ENCODE measurements at places on chromosomes 16 and 17.
A peak's percentile ranks its signal among the peaks of the same experiment; 100 is the strongest.

- DNase-seq: no peak
Measured at GRCh38 chr16:83624429-83625120, 183.2 kb upstream of the HSBP1 start.

DNA sequence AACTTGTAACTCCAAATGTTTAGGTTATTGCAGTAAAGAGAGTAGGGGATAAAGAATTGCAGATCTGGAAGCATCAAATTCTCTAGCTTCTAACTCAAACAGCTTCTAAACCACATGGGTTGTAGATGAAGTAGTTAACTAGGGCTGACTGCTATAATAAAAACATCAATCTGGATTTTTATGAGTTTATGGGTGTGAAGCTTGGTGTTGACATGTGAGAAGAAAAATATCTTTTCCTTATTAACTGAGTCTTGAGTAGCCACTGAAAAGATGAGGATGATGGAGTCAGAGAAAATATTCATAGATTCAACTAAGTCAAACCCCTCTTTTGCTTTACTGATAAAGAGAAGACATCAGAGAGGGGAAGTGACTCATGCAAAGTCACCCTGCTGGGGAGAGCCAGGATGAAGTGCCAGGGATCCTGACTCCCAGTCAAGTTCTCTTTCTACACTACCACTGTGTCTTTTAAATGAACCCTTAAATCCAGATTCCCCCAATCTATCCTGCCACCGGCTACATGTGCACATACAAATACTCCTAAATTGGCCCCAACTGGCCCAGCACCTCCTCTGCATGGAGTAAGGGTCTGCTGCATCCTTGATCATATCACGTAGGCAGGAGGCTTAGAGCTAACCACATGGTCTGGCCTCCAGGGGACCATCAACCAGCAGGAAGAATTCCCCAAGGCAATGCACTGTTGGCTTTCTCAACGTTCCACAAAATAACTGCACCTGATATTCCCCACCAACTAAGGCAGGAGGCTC lies 264.0 kb upstream of the CCL2 start:
- no peak for DNase-seq

- DNase-seq: no peak
Measured at GRCh38 chr16:2388875-2389433, 40.3 kb upstream of the CCNF start.

DNA sequence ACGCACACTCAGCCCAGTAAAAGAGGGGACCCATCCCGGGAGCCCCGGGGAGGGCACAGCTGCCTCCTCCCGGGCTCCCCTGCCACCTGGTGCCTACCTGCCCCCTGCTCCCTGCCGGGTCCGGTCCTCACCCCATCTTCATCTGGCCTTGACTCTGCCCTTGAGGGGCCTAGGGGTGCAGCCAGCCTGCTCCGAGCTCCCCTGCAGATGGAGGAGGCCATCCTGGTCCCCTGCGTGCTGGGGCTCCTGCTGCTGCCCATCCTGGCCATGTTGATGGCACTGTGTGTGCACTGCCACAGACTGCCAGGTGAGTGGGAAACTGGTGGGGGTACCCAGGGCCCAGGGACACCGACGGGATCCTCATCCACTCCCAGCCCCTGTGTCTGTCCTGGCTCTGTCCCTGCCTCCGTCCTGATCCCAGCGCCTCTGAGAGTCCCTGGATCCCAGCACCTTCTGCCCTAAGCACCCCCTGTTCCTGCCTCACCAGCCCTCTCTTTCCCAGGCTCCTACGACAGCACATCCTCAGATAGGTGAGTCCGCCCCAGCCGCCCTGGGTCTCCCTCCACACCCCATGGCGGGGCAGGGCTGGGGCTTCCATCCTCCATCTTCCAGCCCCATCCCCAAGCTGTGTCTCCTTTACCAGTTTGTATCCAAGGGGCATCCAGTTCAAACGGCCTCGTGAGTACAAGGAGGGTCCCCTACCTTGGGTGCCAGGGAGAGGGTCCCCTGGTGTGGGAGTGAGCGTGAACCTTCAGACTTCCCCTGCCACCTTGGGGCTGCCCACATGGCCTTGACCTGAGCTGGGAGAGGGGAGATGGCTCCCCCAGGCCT lies 574 bp downstream of the LAT start:
- DNase-seq: no peak

DNA sequence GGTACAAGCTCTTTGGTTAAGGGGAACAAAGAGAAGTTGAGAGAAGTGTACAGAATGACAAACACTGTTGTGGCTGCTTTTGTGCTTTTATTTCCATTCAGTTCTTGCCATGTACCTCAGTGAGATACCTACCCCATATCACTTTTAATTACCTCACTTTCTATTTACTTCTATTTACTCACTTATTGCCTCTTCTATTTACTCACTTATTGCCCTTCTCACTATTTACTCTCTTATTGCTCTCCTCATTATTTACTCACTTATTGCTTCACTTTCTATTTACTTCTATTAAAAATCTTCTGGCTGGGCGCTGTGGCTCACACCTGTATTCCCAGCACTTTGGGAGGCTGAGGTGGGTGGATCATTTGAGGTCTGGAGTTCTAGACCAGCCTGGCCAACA lies 41.9 kb downstream of the MBTD1 start:
- no peak for DNase-seq

GRCh38 chr17:53662608-53663007 lies 160.1 kb upstream of the KIF2B start:
- DNase-seq: no peak

- peak; percentile 86 for DNase-seq
Measured at GRCh38 chr17:50944054-50944901, 78.1 kb upstream of the TOB1 start.

- DNase-seq: no peak
Measured at GRCh38 chr16:5557966-5558365, 460.4 kb upstream of the EEF2KMT start.

DNA sequence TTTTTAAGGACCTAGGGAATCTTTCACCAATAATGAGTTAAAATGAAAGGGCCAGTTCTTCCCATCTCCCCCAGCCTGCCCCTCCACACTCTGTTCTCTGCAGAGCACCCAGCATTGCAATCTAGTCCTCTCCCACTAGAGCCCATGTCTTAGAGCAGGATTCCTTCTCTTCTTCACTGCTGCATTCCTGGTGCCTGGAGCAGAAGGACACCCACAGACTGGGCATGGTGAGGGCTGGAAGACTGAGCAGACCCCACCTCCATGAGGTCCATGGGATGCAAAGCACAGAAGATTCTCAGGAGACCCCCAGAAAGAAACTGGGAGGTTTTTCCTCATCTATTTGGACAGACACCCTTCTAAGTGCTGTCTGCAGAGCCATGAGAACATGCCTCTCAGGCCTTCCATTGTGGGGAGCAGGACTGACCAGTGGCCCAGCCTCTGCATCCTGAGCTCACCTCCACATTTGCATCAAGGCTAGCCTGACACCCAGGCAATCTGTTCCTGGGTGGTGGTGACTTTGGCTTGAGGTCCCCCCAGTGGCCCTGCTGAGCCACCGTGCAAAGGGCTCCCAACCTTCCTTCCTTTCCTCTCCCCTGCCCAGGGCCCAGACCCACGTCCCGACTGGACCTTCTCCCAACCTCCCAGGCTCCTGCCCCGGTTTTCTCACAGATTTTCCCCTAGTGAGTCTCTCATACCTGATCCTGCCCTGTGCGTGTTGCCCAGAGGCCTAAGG lies 74.2 kb upstream of the ZNF469 start:
- peak; percentile 6 for DNase-seq

- no peak for DNase-seq
Measured at GRCh38 chr17:35766489-35766877, 5.8 kb downstream of the C17orf50 start.

GRCh38 chr17:77206158-77206956 lies 65.6 kb downstream of the SEC14L1 start:
- DNase-seq: no peak

DNA sequence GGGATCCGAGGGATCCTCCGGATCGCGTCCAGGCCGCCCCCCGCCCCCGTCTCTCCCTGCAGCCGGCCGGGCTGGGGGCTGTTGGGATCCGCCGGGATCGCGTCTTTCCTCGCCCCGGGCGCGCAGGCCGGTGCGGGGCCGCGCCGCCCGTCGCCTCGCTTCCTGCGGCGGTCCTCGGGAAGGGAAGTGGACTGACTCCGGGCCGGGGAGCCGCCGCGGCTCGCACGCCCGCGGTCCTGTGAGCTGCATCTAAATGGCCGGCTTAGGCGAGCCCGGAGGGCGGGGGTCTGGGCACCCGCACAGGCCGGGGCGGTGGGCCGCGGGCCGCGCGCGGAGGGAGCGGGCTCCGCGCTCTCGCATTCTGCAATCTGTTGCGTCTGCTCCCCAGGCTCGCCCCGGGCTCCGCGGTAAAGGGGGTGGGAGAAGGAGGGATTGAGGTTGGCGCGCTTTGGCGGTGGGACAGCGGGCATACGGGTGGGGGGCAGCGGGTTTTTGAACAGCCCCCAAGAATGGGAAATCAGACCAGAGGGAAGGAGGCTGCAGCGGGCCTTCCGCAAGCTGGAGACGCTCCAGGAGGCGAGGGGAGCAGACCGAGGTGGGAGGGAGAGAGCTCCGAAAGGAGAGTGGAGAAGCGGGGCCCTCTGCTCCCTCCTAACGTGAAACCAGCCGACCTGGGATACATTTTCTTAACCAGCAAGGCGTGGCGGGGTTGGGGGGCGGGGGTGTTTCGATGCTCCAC lies 2.2 kb downstream of the TMEM132E start:
- no peak for DNase-seq

GRCh38 chr17:68694791-68695485 lies 93.8 kb upstream of the FAM20A start:
- no peak for DNase-seq

- no peak for DNase-seq
Measured at GRCh38 chr17:72853440-72854415, 238.8 kb downstream of the SLC39A11 start.

- DNase-seq: no peak
Measured at GRCh38 chr17:20089756-20090547, 80.8 kb downstream of the SPECC1 start.

DNA sequence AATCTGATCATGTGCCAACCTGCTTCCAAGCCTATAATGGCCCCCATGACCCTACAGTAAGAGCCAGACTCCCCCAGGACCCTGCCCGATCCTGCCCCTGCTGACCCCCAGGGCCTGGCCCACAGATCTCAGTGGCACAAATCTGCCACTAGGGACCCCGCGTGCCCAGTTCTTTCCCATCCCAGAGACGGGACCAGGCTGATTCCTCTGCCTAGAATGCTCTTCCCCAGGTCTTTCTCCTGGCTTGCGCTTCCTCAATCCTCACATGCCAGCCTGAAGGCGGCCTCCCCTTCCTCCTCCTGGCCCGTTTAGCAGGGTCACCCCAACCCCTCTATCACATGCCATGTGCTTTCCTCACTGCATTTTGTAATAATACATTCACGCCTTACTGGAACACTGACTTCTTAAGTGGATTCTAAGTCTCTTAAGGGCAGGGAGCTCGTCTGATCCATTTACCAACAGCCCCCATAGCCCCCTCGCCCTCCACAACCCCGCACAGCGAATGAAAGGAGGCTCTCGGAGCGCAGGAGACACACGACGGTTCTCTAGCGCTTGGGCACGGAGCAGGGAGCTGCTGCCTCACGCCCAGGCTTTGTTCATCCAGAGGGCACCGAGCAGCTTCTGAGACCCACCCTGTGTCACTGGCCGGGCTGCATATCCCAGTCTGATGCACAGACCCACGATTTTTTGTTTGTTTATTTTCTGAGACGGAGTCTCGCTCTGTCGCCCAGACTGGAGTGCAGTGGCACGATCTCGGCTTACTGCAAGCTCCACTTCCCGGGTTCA lies 1.2 kb downstream of the TRIM65 start:
- no peak for DNase-seq

All from left ventricle myocardium inferior (tissue), 1 donor.